ENCODE measurements at places on chromosomes 3 and 15.
A peak's percentile ranks its signal among the peaks of the same experiment; 100 is the strongest.

DNA sequence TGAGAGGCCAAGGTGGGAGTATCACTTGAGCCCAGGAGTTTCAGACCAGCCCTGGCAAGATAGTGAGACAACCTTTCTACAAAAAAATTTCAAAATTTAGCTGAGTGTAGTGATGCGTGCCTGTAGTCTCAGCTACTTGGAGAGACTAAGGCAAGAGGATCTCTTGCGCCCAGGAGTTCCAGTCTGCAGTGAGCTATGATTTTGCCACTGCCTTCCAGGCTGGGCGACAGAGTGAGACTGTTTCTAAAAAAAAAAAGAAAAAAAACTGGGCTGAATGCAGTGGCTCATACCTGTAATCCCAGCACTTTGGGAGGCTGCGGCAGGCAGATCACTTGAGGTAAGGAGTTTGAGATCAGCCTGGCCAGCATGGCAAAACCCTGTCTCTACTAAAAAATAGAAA, 14.0 kb upstream of the PIK3CB start:
- no peak for DNase-seq

- DNase-seq = no peak
Observed at GRCh38 chr3:38167591-38167990, 2.3 kb downstream of the OXSR1 start.

- DNase-seq = peak; percentile 72
Observed at GRCh38 chr3:186790261-186790981, 7.0 kb downstream of the EIF4A2 start.

GRCh38 chr3:38480093-38480445, 16.1 kb upstream of the EXOG start:
- DNase-seq = no peak

DNA sequence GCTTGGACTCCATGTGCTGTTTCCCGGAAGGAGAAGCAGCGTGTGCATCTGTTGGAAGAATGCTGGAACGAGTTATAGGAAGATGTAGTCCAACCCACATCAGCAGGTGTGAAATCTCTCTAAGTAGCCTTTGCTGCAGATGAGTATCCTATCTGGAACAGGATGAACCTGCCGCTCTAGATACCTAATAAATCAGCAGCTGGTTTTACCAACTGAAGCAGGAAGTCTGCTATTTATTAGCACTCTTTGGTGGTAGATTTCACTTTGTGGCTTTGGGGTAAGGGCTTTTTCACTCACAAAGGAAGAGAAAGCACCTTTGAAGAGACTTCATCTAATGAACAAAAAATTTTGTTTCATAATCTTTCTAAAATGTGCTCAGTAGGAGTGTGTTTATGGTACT, 66.4 kb downstream of the DCUN1D1 start:
- DNase-seq = peak; percentile 80

DNA sequence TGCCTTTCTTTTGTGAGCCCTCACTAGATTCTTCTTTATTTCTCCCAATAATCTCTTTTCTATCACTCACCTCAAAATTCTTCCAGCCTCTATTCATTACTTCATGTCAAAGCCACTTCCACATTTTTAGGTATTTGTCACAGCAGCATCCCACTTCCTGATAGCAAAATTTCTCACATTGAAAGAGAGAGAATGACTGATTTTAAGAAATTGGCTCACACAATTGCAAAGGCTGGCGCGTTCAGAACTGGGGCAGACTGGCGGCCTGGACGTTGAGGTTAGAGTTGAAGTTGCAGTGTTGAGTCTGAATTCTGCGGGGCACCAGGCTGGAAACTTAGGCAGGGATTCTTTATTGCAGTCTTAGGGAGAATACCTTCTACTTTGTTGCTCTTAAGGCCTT, 117.9 kb downstream of the LRRC28 start:
- no peak for DNase-seq

- no peak for DNase-seq
Observed at GRCh38 chr15:31214158-31214863, 112.3 kb upstream of the KLF13 start.

- DNase-seq = no peak
Observed at GRCh38 chr15:51349156-51349844, 7.8 kb downstream of the GLDN start.

DNA sequence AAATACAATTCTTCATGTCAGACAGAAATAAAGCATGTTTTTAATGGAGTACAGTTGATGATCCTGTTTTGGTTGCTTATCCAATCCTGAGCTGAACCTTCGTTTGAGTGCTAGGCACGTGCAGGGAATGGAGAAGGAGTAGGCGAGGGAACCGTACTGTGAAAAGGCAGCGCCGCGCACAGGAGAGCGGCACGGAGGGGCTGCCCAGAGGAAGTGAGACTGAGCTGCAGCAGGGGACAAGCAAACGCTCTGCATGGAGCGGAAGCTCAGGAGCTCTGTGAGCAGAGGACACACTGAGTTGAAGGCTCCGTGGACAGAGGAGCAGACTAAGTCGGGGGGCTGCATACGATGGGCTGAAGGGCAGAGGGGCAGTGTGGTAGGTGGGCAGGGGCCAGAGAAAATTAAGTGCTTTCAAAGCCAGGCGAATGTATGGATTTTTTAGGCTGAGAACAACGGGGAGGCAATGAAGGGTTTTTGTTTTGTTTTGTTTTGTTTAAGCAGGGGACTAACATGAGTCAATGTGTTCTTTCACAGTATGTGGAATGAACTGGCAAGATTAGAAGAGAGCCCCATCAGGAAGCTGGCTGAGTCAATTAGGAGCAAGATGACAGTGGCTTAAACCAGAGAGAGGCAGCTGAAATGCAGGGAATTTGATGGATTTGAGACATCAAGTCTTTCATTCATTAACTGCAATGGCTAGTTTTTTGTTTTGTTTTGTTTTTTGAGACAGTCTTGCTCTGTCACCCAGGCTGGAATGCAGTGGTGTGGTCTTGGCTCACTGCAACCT, 23.8 kb upstream of the TM2D3 start:
- peak; percentile 71 for DNase-seq

DNA sequence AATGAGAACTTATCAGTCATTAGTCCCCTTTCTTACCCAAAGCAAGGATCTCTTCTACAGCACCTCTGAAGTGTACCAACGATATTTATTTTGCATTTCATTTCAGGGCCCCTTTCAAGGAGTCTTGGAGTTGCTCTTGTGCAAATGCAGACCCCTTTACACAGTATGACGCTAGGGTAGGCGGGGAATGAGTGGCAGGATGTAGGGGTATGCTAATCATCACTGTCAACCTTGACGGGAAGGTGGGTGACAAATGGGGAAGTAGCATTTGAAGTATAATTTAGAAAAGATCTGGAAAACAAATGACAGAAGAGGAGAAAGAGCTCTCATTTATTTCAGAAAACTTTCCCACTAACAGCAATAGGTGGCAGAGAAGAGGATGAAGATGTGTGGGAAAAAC, 94.4 kb downstream of the LRRN1 start:
- DNase-seq = no peak

- DNase-seq = no peak
Observed at GRCh38 chr3:11074451-11074850, 79.8 kb upstream of the HRH1 start.

- no peak for DNase-seq
Observed at GRCh38 chr3:151206201-151206600, 3.2 kb upstream of the GPR171 start.

DNA sequence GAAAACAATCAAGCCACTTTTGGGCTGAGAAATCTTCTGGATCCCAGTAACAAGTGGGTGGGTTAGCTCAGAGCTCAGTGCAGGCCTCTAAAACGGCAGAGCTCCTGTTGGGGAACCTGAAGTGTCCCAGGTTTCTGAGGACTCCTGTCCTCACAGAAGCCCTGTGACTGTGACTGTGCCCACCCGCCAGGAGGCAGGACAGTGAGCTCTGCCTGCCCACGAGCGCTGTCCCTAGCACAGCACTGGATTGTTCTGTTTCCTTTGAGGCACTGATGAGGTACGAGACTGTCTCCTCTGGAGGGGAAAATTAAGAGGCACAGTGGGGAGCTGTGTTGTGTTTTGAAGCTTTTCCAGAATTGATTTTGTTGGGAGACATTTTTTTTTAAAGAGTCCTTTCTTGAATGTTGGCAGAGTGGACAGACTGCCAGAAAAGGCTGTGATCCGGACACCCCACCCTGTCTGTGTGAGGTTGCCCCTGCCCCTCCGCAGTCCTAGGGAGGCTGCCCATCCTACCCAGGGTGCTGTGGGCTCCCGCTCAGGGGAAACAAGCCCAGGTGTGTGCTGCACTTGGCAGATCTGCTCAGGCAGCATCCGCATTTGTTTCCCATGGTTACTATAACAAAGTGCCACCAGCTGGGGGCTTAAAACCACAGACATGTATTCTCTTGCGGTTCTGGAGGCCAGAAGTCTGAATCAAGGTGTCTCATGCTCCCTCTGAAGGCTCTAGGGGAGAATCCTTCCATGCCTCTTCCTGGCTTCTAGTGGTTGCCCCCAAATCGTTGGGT, 66.6 kb upstream of the LARS2 start:
- DNase-seq = no peak

- no peak for DNase-seq
Observed at GRCh38 chr3:130932979-130933378, 39.1 kb downstream of the ATP2C1 start.

GRCh38 chr3:14120111-14120920, 4.4 kb downstream of the CHCHD4 start:
- no peak for DNase-seq

DNA sequence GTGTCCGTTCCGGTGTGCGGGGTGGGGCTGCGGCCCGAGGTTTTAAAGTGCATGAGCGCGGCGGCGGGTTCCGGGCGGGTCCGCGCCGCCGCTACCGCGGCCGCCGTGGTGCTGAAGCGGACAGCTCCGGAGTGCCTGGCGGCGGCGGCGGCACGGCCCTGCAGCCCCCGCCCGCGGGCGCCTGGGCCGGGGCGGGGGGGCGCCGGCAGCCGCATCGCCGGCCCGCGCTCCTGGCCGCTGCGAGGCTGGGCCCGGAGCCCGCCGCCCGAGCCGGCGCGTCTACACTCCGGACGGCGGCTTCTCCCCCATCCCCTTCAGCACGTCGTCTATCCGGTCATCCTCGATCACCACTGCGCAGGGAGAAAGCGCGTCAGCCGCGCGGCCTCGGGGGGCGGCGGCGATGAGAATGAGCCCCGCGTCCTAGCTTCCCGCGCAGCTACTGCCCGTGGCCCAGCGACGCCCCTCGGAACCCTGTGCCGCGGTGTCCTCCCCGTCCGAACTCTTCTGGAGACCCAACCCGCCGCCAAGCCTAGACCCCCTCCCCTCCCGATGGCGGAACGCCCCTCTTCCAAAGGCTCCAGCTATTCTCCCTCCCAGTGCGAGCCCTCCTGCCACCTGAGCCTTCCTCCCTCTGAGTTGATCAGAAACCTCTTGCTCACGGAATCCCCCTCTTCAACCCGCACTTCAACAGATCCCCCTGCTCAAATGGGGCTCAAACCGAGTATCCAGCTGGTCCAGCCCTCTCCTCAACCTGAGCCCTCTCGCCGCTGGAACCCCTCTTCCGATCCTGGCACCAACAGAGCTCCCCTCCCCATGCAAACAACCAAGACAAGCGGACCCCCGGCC, 1.3 kb downstream of the CAMK2N2 start:
- DNase-seq = no peak

DNA sequence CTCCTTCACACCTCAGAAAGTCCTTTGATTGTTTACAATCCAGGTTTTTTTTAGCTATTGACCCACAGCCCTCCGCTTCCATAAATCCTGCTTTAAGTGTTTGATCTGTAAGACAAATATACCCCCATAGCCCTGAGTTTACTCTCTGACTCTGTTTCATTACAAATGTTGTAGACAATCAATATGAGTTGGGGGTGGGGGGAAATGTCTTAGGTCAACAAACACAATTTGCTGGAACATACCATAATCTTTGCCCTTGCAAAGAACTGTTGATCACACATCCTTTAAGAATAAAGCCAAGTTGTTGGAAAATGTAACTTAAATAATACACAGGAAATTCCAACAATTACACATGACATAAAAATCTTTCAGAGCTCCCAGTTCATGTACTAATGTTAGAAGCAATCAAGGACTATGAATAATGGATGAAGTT, 301.8 kb upstream of the SEMA6D start:
- DNase-seq = no peak

DNA sequence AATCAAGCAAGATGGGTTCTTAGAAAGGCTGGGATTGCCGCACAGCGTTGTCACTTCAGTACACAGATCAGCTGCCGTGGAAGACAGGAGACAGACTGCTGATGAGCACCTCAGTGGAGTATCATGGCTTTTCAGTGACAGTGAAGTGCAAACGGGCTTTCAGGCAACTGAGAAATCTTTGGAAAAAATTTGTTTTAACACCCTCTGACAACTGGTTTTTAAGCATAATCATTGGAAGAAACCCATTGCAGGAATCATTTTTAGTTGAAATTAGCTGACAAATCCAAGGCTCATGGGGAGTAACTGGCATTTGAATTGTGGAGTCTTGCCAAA, 418.8 kb downstream of the OTOL1 start:
- no peak for DNase-seq

GRCh38 chr3:112773864-112774263, 72.8 kb downstream of the CD200R1L start:
- DNase-seq = peak; percentile 55

- DNase-seq = no peak
Observed at GRCh38 chr3:72953325-72953956, 43.2 kb upstream of the PPP4R2 start.

GRCh38 chr15:70060214-70060992, 37.3 kb downstream of the TLE3 start:
- no peak for DNase-seq

DNA sequence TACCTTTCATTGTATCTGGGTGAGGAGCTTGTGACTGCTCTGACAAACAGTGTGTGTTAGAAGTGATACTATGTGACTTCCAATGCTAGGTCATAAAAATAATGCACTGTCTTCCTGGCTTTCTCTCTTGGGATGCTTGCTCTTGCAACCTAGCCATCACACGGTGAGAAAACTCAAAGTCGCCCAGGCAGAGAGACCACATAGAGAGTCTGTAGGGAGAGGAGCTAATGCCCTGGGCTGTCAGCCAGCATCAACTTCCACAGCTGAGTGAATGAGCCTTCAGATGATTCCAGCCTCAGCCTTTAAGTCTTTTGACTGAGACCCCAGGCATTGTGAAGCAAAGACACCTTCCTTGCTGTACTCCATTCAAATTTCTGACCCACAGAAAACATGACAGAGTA, 220.6 kb upstream of the SGO1 start:
- no peak for DNase-seq

- peak; percentile 82 for DNase-seq
Observed at GRCh38 chr3:115819785-115820384, 196.6 kb downstream of the GAP43 start.

DNA sequence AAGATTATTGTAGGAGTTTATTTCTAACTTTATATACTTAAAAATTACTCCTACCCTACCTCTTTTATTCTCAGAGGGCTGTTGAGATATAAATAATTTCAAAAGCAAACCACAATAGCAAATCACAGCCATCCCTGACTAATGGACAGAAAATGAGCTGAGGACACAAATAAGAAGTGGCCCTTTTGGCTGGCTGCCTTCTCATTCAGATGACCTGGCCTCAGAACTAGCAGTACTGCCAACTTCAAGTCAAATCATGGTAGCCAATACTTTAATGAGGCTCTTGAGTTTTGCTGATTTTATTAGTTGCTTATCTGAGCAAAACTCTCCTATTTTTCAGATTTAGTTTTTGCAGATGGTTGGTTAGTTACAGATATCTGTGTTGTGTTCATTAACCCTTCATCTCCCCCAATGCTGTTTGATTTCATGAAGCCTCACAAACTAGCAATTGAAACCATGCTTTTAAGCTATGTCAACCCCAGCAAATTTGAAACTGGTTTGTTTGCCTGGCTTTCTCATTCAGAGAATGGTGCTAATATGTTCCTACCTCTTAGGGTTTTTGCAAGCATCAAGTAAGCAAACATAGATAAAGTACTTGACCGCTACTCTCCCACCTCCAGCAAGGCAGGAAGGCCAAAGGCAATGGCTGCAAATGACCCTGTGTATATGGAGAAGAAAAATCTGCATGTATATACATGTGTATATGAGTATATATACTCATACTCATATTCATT, 73.4 kb upstream of the HACD2 start:
- no peak for DNase-seq
